ENCODE measurements at places on chromosomes 2 and 18.

- DNase-seq, result no peak
Measured at GRCh38 chr2:190822043-190822442, 58.6 kb upstream of the GLS start.

DNA sequence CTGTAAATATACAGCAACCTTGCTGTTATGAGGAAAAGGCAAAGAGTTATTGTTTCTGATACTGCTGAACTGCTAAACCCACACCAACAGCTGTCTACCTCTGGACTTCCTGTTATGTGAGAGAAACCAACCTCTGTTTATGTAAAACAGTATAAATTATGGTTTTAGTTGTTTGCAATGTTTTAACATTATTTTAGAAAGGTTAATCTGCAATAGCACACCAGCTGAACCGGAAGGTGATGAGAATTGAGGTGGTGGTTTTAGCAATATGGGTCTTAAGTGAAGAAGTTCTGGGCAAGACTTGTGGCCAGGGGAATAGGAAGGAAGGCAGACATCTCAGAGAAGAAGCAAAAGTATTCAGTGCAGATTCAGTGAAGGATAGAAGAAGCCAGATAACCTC lies 237.8 kb downstream of the PLCL1 start:
- DNase-seq, result no peak

- no peak for DNase-seq
Measured at GRCh38 chr2:128442891-128443302, 124.2 kb upstream of the HS6ST1 start.

- no peak for DNase-seq
Measured at GRCh38 chr18:6031002-6031401, 135.7 kb upstream of the TMEM200C start.

- no peak for DNase-seq
Measured at GRCh38 chr2:41694536-41695049, 353.2 kb upstream of the PKDCC start.

- DNase-seq, result no peak
Measured at GRCh38 chr2:120496759-120497158, 150.8 kb downstream of the INHBB start.

GRCh38 chr18:74390900-74391299 lies 66.2 kb downstream of the DIPK1C start:
- DNase-seq, result no peak

DNA sequence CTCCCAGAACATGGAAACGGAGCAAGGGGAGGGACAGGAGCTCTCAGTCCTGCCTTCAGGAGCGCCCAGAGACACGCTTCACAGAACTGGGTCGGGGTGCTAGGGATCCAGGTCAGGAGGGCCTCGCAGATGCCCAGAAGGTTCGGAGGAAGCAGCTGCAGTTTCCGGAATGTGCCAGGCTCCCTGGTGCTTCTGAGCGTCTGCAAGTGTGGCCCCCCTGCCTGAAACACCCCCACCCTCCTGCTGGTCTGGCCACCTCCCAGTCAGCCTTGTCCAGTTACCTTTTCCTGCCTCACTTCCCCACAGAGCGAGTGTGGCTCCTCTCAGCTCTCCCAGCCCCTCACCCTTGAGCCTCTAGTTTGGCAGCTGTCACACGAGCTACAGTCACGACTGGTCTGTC lies 88.3 kb upstream of the TAF1B start:
- no peak for DNase-seq

DNA sequence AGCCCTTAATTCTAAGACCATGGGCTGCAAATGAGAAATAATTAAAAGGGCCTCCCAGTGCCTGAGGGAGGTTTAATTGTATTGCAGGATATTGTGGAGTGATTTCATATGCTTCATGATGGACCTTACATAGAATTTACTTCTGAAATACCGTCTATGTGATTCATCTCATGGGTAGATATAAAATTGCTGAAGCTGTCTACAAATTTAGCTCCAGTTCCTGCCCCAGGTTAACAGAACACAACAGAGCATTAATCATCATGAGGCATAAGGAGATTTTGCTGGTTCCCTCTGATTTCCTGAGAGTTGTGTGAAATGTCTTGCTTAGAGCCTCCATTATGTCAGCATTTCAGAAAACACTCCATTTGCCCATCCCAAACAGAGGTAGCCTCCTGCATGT lies 770 bp downstream of the UPP2 start:
- DNase-seq, result no peak

DNA sequence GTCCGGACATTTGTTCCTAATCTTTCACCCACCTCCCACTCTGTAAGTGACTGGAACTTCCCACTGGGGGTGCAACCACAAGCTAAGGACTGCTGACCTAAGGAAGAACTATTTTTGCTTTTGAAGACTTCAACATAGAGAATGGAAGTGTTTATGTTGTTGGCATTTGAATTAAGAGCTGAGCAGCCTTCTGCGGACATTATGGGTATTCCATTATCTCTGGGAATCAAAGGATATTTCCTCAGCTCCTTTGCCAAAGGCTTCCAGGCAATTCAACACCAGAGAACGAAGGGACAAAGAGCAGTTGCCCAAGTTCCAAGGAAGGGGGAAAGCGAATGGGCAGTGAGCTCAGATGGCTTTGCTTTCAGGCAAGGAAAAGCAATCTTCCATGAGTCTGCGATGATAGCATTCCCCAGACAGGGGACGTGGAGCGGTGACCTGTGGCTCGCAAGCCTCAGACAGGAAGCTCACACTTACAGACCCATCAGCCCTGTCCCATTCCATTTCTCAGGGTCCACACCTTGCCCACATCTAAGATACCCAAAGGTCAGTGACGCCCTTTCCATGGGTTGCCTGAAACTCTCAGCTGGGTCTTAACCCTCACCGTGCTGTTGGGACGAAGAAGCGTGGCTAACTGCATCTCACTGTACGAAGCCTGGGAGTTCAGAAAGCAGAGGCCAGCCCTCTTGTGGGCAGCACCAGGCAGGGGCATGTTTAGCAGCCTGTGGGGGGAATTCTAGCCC lies 116.8 kb downstream of the COPS8 start:
- no peak for DNase-seq

- no peak for DNase-seq
Measured at GRCh38 chr18:36728345-36728744, 100.5 kb downstream of the TPGS2 start.

GRCh38 chr2:33100921-33101320 lies 154.2 kb downstream of the LTBP1 start:
- DNase-seq, result no peak

DNA sequence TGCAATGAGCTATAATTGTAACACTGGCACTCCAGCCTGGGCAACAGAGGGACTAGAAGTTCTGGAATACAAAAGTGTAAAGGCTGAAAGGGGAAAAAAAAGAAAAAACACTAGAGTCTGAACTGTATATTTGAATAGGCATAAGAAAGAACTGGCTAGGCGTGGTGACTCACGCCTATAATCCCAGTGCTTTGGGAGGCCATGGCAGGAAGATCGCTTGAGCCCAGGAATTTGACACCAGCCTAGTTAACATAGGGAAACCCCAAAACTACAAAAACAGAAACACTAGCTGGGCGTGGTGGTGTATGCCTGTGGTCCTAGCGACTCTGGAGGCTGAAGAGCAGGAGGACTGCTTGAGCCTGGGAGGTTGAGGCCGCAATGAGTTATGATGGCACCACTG lies 70.6 kb downstream of the SAP130 start:
- DNase-seq, result no peak

DNA sequence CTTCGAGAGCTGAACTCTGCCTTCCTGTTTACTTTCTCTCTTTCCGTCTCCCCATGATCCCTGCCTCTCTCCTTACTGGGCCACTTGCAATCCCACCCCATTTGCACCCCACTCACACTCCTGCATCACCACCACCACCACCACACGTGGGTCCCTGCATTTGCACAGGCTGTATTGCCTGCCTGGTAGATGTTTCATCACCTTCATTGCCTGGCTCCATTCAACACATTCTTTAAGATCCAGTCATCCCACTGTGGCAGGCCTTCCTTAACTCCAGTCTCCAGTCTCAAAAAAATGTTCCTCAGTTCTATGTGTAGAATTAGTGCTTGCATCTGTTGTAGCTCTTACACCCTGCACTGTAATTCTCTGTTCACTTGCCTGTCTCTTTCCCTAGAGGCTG lies 13.9 kb downstream of the NOSTRIN start:
- DNase-seq, result peak; percentile 68

DNA sequence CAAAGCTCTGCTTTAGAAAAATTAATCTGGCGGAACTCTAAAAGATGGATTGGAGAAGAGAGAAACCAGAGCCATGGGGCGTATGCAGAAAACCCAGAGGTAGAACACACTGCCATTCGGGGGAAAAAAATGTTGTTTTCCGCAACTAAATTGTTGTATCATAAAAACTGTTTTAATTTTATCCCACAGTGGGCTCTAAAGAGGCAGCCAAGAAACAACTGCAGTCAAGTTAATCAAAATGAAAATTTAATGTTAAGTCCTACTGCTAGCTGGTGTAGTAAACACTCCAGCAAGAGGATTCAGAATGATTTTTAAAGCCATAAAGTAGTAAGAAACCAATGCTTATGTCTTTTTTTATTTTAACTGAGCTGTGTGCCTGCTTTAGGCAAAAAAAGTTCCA lies 69.1 kb downstream of the GAREM1 start:
- no peak for DNase-seq

DNA sequence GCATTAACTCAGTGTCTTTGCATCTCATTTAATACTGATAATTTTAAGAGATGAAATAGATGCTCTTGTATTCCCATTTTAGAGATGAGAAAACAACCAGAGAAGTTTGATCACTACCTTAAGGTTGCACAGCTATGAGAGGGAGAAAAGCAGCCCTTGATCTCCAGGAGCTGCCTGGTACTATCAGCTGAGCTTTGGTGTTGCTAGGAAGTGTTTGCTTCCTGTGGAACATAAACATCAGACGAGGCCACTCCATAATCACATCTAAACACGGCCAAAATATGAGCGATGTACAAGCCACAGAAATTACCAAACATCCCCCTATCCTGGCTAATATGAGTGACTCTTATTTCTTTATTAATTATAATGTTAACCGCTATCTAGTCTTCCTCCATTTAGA lies 620 bp upstream of the WDFY1 start:
- no peak for DNase-seq

Data from hepatic stellate cell (primary cell).